ENCODE measurements at places on chromosomes 13 and 19.

GRCh38 chr19:16069813-16070365 is 6.4 kb upstream of the TPM4 start:
- no peak for DNase-seq

GRCh38 chr13:112376050-112376681 is at the start of gene SPACA7:
Gene SPACA7, plus strand, starts transcription at chr13:112376355. Its CDS starts 31 bp downstream, at chr13:112376386.
- DNase-seq = no peak

DNA sequence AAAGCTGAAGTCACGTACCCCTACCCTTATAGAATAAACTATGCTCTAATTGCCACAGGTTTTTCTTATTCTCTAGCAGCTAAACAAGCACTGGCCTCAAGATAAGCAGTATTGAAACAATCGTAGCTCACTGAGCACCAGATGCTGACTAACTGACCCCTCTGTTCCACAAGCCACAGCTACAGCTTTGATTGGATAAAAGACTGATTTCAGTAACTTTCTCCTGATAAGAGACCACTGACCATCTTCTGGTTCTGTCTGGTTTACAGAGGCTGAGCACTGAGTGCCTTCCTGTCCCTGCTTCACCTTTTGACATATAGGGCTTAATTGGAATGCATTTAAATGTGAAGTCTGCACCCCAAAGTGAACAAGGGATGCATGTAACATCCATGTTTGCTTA is 8.4 kb upstream of the RAP2A start:
- no peak for DNase-seq

GRCh38 chr13:64029343-64030093 is 2613.9 kb upstream of the PCDH20 start:
- DNase-seq = no peak

- DNase-seq = no peak
These were observed 3.3 kb upstream of the KLK11 start for GRCh38 chr19:51029718-51030117.

DNA sequence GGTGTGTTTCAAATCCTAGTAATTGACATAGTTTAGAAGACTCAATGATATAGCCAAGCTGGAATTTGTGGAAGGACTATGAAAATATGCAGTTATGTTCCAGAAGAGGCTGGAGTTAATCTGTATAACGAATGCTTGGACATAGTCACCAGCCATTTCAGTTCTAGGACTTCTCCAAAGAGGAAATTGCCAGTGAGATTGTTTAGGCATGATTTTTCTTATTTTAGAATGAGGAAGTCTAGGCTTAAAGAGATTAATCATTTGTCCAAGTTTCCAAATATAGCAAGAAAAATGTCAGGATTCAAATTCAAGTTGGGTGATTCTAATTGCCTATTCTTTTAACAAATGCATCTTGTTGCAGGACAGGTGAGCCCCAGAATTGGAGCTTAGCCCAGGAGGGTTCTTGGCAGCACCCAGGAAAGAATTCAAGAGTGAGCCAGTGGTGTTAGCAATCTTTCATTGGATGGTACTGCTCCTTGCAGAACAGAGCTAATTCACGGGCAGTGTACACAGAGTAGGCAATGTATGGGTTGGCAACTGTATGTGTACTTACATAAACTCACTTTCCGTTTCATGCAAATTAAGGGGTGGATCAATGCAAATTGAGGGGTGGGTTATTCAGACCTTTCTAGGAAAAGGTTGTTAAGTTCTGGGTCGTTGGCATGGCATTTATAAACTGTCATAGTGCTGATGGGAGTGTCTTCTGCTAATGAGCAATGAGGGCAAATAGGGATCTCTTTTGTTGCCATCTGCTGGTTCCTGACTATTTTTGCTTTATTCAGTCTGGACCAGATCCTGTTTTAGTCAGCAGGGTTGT is 763.1 kb upstream of the SLITRK1 start:
- DNase-seq = peak; percentile 12

- DNase-seq = no peak
These were observed 1386.1 kb downstream of the SLITRK5 start for GRCh38 chr13:89057274-89057673.

- no peak for DNase-seq
These were observed 1657.5 kb downstream of the SLITRK1 start for GRCh38 chr13:82224806-82225205.

DNA sequence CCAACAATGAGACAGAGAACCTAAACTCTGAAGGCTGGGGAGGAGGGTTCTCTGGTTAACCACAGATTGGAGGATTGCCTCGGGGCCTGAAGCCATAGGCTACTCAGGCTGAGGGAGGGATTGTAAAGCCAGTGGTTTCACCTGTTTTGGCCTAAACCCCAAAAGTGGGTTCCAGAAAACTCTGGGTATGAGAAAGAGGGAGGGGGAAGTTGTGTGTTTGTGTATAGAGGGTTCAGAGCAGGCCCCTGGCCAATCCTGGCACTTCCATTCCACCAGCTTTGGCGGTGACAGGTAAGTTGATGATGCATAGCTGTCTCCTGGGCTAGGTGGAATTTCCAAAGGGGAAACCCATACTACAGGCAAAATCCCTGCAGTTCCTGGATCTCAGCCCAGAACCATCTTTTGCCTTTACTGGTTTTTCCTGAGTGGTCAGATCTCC is 13.5 kb upstream of the CCDC97 start:
- DNase-seq = no peak

DNA sequence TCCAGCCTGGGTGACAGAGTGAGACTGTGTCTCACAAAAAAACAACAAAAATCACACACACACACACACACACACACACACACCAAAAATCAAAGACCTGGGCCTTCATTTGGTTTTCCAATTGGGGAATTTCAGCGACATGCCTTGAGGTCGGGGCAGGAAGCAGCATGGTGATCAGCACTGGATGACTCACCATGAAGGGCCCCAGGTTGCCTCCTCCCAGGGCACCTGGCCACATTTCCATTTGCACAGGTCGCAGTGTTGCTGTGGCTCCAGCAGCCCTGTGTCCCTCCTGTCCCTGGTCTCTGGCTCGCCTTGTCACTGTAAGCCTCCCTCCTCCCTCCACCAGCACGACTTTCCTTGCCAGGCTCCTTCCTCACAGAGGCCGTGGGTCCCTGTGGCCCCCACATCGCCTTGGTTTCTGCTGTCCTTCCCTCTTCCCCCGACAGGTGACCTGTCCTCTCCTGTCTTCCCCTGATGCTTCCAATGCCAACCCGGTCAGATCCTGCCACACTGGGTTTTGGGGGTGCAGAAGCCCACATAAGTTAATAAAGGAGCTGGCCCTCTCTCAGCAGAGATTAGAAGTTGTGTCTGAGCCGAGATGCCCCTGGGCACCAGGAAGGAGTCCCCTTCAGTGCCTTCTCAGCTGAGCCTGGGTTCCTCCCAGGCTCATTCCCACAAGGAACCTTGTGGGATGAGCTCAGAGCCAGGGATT is 66.7 kb downstream of the GPR12 start:
- DNase-seq = no peak

- DNase-seq = no peak
These were observed 550 bp downstream of the CERS4 start for GRCh38 chr19:8209462-8210378.

DNA sequence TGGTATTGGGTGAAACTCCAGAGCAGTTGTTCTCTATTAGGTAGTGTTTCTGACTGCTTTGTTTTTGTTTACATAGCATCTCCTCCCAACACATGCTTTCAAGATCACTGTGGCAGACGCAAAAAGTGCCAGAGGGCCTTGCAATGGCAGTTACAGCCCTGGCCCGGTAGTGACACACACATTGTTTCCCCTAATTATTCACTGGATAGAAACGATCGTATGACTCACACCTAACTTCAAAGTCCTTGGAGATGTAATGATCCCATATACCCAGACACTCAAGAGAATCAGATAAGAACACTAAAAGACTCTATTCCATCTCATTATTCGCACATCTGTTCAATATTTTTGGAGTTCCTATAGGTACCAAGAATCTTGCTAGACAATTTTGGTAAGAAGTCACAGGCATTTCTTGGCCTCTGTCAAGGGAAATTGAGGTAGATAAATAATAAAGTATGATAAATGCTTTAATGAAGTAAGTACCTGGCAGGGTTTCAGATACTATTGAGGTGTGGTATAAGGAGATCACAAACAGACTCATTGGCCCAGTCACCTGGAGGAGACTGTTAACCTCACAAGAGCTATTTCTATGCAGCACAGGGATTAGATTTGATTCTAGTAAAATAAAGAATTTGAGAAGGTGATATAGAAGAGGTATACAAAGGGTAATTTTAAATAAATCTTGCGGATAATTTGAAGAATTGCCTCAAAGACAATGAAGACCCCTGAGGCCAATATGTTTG is 485.3 kb downstream of the SLITRK6 start:
- DNase-seq = no peak

DNA sequence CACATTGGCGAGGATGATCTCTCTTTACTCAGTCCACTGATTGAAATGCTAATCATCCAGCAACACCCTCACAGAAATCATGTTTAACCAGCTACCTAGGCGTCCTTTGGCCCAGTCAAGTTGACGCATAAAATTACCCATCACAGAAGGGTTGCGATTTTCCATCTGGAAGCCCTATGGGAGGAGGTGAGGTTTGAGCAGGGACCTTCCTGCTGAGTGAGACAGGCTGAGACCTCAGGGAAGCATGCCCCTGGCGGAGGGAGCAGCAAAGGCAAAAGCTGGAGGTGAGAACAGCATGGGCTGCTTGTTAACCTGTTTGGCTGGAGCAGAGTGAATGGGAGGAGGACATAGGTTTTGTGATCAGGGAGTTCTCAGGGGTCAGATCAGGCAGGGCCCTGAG is 7.3 kb downstream of the TTC9B start:
- no peak for DNase-seq

- DNase-seq = no peak
These were observed 524 bp downstream of the NAA16 start for GRCh38 chr13:41311406-41312175.

DNA sequence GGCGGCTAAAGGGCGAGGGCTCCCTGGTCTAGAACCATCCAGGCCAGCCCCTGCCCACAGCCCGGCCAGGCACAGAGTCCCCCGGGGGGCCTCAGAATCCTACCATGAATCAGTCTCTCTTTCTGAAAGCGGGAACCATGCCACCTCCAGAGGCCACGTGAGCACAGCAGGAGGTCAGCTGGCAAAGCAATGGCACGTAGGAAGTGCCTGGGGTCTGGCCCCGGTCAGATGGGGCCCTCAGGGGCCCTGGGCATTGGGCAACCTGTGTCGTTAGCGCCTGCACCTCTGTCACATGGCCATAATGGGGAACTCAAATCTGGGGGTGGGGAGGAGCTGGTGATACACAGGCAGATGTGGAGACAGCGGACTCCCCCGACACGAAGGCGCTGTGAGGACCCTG is 8.8 kb downstream of the MFSD12 start:
- DNase-seq = no peak

GRCh38 chr13:40432018-40432978 is 234.1 kb downstream of the FOXO1 start:
- DNase-seq = no peak
